HS-27A (cell line): ENCODE measurements at places on chromosomes 12 and 14.

DNA sequence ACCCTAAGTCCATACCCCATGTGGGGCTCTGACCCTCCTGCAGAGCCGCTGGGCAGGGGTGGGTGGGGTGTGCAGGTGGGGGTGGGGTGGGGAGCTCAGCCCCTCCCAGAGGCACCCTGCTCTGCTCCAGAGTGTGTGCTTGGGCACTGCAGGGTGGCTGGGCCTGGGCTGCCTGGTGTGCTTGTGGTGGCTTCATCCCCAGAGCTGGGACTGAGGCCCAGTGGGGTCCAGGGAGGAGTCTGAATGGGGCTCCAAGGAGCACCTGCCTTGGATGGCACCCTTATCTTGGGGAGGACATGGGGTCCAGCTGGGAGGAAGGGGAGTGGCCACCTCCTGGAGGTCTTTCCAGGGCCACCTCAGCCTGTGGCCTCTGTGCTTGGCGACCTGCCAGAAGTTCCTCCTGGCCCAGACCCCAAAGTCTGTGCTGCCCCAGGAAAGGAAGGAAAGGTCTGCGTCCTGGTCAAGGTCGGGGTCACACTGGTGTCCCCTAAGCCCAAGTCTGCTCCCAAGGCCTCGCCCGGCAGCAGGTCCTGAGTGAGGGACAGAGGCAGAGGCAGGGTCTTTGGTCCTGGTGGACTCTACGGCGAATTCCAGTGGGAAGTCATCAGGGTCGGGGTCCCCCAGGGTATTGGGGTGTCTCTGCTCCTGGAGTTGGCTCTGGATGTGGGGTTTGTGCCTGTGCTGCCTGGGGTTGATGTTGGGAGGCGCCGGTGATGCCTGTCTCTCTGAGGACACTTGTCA lies 373.4 kb downstream of the TMEM121 start:
- no peak for DNase-seq

DNA sequence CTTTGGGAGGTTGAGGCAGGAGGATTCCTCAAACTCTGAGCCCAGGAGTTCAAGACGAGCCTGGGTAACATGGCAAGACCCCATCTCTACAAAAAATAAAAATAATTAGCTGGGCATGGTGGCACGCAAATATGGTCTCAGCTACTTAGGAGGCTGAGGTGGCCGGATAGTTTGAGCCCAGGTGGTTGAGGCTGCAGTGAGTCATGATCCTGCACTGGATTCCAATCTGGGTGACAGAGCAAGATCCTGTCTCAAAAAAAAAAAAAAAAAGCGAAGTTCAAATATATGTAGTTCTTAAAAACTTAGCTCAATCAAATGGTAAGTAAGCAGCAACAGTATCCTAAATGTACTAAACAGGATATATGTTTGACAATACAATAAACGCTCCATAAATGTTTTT lies 85.5 kb upstream of the SSTR1 start:
- no peak for DNase-seq

DNA sequence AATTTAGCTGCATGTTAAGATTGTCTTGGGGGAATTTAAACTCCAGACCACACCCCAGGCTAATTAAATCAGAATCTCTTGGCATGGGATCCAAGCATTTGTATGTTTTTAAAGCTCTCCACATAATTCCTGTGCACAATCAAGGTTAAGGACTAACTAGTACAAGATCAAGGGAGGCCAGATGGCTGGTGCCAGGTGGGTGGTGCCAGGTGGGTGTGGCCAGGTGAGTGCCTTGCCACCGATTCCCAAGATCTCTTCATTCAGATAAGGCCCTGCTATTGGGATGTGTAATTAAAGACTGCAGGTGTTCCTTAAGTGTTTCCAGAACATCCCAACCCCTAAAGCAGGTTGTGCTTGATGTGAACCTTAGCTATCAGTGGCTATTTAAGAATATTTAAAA lies 75.1 kb downstream of the NRXN3 start:
- DNase-seq, result no peak

DNA sequence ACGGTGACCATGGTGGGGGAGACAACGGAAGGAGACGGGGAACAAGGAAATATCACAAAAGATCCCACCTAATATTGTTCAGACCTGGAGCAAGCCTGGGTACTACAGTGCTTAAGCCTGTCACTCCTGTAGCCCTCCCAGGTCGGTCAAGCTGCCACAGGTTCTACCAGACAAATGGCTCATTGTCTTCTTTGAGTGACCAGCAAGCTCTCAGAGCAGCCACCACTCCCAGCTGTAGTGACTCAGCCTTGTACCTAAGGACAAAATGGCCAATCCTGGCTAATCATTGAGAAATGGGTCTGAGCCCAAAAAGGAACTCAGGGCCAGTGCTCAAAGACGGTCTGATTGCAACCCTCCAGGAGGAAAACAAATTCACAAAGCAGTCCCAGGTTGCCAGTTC lies 238.4 kb upstream of the NOS1 start:
- no peak for DNase-seq

- DNase-seq, result no peak
Observed at GRCh38 chr12:12008931-12009611, 61.7 kb upstream of the BCL2L14 start.

DNA sequence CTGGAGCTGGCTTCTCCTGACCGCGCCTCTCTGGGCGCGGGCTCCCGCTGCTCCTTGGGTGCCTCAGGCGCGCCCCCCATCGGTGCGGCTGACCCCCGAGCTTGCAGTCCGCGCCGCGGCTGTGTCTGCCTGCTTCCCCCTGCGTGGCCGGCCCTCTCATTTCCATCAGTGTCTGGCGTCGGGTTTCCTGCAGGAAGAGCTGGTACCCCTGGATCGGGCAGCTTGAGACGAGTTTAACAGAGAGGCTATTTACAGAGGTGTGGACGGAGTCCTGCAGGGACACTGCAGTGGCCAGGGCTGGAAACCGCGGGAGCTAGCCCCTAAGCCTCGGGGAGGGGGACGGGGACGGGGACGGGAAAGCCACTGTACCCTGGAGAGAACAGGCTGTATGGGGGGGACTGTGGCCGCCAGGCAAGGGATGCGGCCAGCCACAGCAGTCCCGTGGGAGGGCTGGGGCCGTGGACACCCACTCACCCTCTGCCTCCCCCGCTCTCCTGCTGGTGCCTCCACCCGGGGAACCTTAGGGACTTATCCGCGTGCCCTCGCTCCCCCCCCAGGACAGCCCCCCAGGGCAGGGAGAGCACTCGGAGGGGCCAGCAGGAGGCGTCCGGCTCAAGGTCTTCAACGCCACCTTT lies 3.7 kb upstream of the CACNA2D4 start:
- no peak for DNase-seq

DNA sequence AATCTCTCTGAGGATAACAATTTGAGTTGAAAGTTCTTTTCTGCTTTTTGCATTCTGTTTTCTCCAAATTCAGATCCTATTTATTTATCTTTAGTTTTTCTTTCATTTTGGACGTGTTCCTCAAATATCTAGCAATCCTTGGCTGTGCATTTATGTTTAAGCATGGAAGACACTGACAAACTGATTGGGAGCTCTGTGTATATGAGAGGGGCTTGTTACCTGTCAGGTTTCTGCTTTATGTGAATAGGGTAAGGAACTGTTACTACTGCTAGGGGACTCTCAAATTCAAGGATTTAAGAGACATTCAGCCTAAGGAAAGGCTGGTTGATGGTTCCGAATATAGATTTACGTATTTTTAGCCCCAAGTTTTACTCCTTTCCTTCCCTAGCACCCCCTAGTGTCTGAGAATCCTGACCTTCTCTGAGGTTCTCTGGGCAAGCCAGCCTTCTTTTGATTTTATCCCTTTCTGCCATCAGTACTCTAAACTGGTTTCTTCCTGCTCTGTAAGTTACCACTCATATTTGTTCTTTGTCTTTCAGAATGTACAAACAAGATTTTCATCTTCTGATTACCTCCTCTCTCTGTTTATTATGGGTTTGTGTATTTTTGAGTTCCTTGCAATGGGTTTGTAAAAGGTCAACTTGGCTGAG lies 30.5 kb downstream of the YLPM1 start:
- no peak for DNase-seq

DNA sequence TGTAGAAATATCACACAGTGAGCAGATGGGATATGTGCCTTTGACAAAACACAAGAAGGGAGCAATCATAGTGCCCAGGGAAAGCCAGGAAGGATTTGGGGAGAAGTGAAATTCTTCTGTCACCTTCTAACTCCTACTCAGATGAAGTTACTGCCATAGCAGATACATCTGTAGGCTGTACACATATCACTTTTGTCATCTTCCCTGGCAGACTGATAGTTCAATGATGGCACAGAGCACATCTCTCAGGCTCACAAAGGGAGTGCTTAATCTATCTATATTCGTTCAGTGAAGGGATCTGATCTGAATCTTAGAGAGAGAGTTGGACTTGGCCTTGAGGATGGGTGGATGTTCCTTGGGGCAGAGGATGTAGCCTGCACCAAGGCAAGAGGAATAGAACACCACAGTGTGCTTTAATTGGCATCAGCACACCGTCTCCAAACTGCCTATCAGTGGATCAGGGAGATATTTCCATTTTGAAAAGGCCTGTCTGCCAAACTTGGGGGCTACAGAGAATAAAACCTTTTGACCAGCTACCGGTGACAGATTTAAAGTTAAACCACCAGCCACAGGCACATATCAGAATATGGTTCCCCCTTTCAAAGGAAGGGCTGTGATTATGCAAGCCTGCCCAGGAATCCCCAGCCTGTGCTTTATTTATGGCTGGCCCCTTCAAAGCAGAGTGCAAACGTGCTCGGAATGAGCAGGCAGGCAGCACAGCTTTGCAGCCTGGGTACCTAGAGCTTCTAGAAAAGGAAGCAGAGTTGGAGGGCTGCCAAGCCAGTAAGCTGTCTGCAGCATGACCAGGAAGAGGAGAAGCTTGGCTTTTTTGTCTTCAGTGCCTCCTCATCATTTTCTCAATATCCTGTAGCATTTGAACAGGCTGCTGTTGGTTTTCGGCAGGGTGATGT lies 165.5 kb upstream of the DYRK2 start:
- DNase-seq, result no peak

- DNase-seq, result no peak
Observed at GRCh38 chr14:85853996-85854526, 324.1 kb downstream of the FLRT2 start.

DNA sequence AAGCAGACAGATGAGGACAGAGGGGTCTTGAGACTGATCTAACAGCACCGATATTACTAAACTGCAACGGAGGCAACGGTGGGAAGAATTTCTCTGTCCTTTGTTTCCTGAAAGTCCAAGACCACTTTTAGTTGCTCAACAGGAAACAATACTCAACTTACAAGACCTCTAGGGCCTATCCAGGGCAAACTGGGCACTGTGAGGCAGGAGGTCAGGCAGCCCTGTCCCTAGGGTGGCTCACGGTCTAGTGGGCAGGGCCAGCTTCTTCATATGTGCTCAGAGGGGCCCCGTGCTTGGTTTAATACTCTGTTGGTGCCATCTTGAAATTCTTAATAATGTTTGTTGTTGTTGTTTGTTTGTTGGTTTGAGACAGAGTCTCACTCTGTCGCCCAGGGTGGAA lies 14.2 kb downstream of the SSH1 start:
- DNase-seq, result no peak

DNA sequence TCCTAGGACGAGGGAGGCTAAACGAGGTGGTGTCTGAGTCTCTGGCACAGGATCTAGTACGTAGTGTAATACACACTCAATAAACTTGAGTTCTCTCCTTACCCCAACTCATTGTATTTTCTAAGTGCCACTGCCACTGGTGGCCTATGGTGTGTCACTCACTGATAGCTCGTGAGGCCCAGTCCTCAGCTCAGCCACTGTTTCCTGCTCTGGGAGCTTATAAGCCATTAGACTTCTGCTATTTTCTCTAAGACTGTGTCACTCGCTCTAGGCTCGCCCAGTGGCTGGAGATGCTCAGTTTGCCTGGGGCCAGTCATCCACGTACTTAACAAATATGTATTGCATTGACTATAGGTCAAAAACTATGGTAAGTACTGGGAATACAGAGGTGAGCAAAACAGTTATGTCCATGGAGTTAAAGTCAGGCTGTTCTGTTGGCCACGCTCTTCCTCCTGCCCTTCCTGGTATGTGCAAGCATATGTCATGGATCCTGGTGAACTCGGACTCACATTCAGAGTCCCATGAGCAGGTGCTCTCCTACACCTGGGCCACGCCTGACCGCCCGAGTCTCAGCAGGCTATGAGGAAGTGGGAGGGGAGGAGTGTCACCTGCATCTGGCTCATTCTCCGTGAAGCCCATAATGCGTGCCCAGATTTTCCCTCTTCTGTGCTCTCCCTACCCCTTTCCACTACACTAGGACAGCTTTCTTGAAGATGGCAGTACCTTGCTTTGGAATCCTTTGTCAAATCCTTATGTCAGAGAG lies 41.6 kb downstream of the DEGS2 start:
- no peak for DNase-seq

- DNase-seq, result no peak
Observed at GRCh38 chr12:106974511-106974910, 12.4 kb downstream of the MTERF2 start.

DNA sequence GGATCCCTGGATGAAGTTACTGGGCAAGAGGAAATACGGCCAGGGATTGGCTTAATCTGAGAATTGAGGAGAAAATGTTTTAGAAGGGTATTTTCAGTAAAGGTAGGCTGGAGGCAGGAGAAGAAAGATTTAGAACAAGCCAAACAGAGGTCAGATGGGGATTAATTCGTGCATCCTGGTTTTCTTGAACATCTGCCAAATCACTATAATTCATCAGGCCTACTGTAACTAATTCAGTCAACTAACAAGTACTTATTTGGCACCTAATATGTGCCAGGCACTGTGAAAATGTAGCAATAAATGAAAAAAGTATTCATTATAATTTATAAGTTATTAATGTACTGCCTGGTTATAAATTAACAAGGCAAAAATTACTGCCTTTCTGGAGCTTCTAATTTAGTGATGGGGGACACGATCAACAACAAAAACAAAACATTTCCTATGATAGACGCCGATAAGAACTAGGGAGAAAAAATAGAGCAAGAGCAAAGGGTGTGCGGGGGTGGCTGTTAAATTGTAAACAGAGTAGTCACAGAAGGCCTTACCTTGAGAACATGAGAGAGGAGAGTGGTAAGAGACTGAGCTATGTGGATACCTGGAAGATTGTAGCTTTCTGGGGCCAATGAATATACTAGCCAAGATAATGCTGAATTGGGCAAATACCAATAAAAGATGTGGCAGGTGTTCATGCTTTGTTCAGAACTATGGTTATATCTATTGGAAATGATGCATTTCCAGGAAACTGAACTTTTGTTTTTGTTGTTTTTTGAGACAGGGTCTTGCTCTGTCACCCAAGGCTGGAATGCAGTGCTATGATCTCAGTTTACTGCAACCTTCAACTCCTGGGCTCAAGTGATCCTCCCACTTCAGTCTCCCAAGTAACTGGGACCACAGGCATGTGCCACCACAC lies 34.0 kb downstream of the DUSP16 start:
- DNase-seq, result no peak
